Lower lobe of right lung (tissue), 2 donors: ENCODE measurements at places on chromosomes 5 and 9.
A peak's percentile ranks its signal among the peaks of the same experiment; 100 is the strongest.

DNA sequence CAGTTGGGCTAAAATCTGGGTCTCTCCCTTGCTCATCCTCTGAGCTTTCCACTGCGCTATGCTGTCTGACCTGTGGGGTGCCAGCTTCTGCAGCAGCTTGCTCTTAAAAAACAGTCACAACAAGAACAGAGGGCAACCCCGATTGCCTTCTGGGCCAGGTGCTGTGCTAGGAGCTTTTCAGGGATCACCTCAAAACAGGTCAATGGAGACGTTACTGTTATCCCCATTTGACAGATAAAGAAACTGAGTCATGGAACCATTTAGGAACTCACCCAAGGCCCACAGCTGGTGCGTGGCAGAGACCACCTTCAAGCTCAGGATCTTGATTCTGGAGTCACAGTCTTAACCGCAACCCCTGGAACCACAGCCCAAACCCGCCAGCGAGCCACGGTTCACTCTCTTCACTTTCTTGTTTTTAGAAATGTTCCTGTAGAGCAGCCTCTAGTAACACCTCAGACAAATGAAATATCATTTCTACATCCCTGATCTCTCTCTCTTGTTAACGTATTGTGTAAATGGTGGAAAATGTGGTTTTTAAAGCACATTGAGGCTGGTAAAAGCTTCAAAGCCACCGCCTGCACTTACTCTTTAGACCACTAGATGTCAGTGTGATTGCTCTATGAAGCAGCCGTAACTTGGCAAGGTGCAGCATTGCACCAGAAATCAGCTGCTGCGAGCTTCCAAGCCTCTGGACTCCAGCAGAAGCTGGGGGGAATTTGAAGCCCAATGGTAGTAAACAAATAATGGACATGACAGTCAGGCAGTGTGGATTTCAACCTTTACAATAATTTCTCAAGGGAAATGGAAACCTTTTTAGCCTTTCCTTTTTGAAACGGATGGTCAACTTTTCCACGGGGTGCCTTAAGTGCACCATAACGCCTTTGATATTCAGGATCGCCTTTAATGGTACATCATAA is 1.7 kb downstream of the FYB1 start:
- DNase-seq = peak; percentile 68

GRCh38 chr5:54080831-54081230 is 229.5 kb downstream of the ARL15 start:
- no peak for DNase-seq

DNA sequence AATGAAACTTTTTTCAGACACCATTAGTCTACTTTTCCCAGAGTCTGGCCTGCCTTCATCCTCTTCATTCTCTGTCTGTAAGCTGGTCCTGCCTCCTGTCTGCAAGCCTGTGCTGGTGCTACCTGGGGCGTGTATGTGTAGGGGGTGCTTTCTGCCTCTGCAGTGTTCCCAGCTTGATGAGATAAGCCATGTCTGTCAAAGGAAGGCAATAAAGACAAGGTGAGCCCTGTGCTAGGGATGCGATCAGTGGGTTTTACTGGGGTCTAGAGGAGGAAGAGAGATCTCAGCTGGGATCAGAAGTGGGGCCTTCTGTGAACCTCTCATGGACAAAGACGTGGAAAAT is 78.0 kb upstream of the TGFBR1 start:
- DNase-seq = no peak

DNA sequence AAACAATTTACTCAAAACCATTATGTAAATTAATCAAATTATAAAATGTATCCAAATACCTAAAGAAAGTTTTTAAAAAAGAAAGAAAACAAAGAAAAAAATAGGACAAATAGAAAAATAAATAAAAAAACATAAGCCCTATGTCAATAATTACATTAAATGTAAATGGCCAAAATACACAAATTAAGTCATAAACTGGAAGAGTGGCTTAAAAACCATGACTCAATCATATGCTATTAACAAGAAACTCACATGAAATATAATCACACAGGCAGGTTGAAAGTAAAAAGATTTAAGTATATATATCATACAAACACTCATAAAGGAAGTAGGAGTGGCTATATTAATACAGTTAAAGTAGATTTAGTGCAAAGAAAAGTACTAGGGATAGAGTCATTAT is 95.3 kb downstream of the PRELID2 start:
- no peak for DNase-seq

- no peak for DNase-seq
These were observed 127.5 kb upstream of the WWC1 start for GRCh38 chr5:168163966-168164365.

DNA sequence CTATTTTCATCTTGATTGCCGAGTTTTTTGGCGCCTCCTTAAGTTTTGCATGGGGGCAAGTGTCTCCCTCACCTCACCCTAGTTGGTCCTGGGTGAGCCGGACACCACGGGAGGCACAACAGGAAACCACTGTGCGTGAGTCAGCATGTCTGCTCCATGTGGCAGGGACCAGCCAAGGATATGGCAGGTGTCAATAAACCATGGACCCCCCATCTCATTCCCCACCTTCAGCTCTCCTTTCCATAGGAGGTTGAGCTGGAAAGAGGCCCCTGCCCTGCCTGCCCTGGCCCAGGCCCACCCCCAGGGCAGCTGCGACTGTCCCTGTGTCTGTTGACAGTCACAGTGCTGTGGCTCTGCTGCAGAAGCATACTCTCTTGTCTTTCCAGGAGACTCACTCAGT is 3.1 kb downstream of the SPACA9 start:
- no peak for DNase-seq

DNA sequence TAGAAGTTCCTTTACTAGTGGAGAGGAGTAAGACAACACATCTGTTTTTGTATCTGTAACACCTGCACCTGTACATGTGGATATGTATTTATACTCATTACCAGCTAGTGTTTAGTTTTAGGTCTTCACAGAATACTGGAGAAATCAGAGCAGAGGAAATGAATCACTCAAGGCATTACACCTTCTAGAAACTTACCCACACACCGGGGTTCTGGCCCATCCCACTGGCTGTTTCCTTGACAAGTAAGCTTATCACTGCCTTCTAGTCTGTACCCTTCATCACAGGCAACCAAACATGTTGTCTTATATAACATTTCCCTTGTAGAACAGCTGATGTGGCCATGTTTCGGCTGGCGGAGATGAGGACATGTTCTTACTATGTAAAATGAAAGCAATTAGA is 76.7 kb downstream of the SVEP1 start:
- no peak for DNase-seq

- no peak for DNase-seq
These were observed 65.1 kb downstream of the NEK6 start for GRCh38 chr9:124322618-124323432.

- DNase-seq = no peak
These were observed 370.6 kb downstream of the NTRK2 start for GRCh38 chr9:85040146-85040545.

- DNase-seq = no peak
These were observed 281.0 kb downstream of the CETN3 start for GRCh38 chr5:90128551-90128950.

DNA sequence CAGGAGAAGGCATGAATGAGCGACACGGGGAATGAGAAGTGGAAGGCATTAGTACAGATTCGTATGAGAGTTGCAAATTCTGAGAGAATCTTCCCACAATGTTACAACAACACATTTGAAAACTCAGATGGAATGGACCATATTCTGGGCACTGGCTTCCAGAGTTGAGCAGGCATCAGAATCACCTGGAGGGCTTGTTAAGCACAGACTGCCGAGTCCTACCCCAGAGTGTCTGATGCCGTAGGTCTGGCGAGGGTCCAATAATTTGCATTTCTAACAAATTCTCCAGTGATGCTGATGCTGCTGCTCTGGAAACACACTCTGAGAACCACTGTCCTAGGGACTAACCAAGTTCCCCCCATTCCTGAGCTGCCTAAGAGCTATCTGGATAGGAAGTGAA is 2.9 kb upstream of the TLX3 start:
- DNase-seq = no peak

GRCh38 chr5:135429301-135430134 is 17.6 kb downstream of the DCANP1 start:
- no peak for DNase-seq

GRCh38 chr5:150329881-150330876 is 27.3 kb upstream of the TCOF1 start:
- DNase-seq = no peak

- peak; percentile 69 for DNase-seq
These were observed 3.5 kb downstream of the RALGDS start for GRCh38 chr9:133117271-133118178.

DNA sequence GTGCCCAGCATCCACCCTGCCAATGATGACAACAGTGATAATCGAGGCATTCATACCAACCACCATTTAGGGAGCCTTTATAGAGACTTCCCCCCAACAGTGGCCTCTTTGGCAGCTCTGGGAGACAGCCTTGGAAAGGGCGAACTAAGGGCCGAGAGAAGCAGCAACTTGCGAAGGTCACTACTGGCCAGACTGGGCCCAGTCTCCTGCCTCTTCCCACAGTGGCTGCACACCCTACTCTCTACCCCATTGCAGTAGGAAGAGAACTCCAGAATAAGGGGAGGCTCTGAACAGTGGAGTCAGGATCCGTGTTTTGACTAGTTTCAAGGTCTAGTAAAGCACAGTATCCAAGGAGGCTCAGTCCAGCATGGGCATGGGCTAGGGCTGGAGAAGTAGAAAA is 5.3 kb downstream of the LHX6 start:
- no peak for DNase-seq

GRCh38 chr5:59724482-59725391 is 168.8 kb downstream of the PDE4D start:
- no peak for DNase-seq

DNA sequence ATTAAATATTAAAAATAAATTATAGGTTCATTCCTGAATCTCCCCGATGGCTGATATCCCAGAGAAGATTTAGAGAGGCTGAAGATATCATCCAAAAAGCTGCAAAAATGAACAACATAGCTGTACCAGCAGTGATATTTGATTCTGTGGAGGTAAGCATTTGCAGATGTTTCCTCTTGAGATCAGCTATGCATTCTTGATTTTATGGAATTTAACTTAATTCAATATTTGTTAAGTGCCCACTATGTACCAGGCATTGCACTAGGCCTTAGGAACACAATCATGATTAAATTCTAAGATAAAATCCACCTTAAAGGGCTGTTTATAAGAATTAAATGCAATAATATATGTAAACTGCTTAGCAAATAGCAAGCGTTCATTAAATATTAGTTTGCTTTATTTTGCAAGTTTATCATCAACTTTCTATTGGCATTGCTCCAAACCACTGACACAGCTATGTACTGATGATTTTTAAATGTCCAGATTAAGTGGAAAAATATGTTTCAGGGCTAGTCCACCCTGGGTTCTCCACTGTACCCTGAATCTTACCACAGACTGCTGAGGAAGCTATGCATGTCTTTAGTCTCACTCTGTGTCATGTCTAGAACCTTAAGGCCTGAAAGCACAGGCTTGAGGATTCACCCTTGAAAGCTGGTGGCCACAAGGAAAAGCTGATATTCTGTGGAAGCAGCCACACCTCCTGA is 33.2 kb downstream of the SLC22A4 start:
- DNase-seq = no peak

- no peak for DNase-seq
These were observed 159.8 kb upstream of the LHFPL2 start for GRCh38 chr5:78808380-78808779.

- no peak for DNase-seq
These were observed 23.0 kb upstream of the NR3C1 start for GRCh38 chr5:143426437-143426991.
